ENCODE measurements at places on chromosomes 2 and 18.
A peak's percentile ranks its signal among the peaks of the same experiment; 100 is the strongest.

GRCh38 chr2:43142921-43143438, 83.4 kb downstream of the ZFP36L2 start:
- DNase-seq = no peak

GRCh38 chr2:161112908-161113307, 47.3 kb upstream of the TANK start:
- no peak for DNase-seq

GRCh38 chr2:105674401-105674800, 70.3 kb upstream of the NCK2 start:
- no peak for DNase-seq

DNA sequence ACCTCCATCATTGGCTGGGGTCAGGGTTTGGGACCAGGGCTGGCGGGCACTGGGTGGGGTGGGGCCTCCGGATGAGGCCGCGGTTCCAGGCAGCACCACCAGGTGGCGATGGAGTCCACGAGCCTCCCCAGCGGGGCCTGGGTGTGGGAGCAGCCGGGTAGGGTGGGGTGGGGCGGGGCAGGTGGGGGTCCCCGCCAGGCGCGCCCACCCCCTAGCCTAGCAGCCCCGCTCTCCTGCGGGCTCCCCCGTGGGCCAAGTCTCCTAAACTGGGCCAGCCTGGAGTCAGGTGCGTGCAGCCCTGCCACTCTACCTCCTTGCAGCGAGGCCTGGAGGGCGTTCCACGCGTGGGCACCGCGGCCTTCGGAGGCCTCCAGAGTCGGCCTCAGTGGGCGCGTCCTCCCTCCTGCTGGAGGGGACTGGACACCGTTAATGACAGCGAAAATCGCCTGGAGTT, 187.5 kb downstream of the TWIST2 start:
- DNase-seq = no peak

DNA sequence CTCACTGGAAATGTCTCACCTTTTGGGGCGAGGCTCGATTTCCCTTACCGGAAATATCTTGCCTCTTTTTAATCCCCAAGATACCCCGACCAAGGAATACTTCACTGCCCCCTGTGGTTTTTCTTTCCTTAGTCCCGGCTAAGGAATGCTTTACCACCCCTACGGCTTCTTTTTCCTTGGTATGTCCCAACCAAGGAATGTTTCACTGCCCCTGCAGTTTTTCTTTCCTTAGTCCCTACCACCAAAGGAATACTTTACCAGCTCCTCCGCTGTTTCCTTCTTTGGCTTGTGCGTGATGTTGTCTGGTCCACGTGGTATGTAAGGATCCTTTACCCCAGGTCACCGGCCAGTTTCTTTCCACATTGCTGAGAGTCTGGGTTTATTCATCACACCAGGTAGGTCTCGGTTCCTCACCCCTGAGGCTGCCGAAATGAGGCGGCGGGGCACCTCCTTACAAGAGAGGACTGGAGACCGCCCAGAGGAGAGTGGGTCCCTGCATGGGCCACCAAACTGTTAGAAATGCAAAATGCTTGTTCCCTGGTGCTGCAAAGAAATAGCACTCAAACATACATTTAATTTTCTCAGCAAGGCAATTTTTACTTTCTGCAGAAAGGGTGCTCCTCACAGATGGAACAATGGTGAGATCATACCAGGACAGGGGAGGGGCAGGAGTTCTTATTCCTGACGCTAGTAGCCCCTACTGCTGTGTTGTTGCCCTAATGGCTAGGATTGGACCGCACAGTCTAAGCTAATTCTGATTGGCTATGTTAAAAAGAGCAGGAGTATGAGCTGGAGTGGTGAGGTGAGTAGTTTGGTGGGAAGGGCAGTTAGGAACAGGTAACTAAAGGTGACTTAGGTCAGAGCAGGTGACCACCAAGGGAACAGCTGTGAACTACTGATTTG, 33.4 kb upstream of the CLASP1 start:
- DNase-seq = no peak

GRCh38 chr2:224147174-224147573, 108.1 kb upstream of the SERPINE2 start:
- DNase-seq = no peak

- no peak for DNase-seq
Observed at GRCh38 chr18:24656551-24657443, 196.4 kb downstream of the HRH4 start.

GRCh38 chr2:71469403-71470398, 16.3 kb downstream of the DYSF start:
- no peak for DNase-seq

GRCh38 chr2:217051416-217051815, 191.6 kb upstream of the TNP1 start:
- DNase-seq = no peak

- DNase-seq = no peak
Observed at GRCh38 chr2:160157861-160158829, 41.9 kb downstream of the ITGB6 start.

DNA sequence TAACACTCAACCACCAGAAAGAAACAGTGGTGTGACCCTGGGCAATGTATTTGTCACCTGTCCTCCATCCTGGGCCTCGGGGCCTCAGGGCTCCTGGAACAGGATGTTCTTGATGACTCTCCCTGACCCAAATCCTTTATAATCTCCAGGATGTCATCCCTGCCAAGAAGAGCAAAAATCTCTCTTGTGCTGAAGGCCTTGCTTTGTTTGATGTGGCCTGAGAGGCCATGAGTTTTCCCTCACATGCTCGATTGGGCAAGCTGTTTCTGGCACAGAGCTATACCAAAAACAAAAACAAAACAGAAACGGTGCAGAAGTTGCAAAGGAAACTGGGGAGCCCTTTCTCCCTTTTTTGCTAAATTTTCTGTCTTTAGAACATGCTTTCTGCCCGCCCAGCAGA, 35.7 kb upstream of the ST3GAL5 start:
- no peak for DNase-seq

- no peak for DNase-seq
Observed at GRCh38 chr2:173030561-173031490, 44.8 kb upstream of the MAP3K20 start.

DNA sequence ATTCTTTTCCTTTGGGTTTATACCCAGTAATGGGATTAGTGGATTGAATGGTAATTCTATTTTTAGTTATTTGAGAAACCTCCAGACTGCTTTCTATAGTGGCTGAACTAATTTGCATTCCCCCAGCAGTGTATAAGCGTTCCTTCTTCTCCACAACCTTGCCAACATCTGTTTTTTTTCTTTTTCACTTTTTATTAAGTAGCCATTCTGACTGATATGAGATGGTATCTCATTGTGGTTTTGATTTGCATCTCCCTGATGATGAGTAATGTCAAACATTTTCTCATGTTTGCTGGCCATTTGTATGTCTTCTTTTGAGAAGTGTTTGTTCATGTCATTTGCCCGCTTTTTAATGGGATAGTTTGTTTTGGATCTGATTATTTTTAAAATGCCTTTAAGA, 64.1 kb upstream of the MEIS1 start:
- DNase-seq = no peak

GRCh38 chr2:62556086-62556485, 50.1 kb upstream of the TMEM17 start:
- DNase-seq = no peak

- DNase-seq = no peak
Observed at GRCh38 chr18:11124054-11124453, 25.3 kb downstream of the PIEZO2 start.

DNA sequence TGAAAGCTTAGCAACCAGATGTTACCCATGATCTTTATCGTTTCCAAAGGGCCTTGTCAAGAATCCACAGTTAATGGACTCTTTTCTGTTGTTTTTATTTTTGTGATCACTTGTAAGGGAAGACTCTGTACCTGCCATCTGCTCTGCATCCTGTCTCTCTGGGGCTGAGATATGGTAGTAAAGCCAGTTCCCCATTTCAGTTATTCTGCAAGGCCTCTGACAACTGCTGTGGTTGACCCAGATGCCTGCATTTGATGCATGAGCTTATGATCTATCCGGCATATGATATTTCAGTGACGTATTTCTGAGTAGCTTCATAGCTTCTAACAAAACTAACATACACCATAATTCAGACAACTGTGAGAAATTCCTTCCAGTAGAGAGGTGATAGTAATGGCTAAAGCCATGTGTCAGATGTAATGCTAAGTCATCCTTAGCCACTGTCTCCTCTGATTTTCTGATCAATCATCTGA, 105.1 kb downstream of the TPO start:
- no peak for DNase-seq

- no peak for DNase-seq
Observed at GRCh38 chr2:216792222-216793021, 67.4 kb downstream of the TNP1 start.

DNA sequence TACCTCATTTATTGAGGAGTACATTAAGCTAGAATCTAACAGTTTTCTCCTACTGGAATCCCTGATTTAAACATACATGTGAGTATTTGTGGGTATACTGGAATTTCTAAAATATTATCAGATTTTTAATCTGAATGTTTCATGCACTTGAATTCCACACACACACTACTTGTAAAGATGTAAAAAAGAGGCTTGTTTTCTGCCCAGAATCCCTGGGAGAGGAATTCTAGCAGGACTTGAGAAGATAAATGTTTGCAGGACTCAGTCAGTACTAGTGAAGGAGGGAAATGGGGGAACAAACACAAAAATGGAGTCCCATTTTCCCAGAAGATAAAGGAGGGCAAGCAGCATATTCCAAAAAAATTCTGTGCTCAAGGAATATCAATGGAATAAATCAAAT, 17.0 kb downstream of the COL5A2 start:
- no peak for DNase-seq

DNA sequence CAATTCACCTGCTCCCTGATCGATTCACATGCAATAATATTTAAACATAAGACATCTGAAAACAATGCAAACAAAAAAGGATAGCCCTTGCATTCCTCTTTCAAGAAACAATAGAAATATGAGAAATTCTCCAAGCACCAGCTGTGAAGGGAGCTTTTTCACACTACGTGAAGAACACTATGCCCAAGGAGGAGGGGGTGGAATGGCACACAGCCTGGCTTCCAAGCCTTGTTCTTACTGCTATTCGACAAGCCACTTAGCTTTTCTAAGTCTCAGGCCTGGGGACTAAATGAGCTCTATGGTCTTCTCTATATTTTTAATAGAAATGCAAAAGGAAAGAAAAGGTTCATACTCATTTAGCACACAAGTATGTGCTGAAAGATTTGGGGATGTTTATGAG, 92.2 kb upstream of the CHRNA1 start:
- DNase-seq = no peak

- no peak for DNase-seq
Observed at GRCh38 chr2:34099377-34099776, 500.3 kb upstream of the FAM98A start.

- peak; percentile 11 for DNase-seq
Observed at GRCh38 chr18:29874519-29875098, 1167.9 kb downstream of the DSC3 start.
